ENCODE measurements at places on chromosomes 11 and 22.

- DNase-seq: no peak
Measured at GRCh38 chr11:114260483-114260882, 35.7 kb upstream of the NNMT start.

DNA sequence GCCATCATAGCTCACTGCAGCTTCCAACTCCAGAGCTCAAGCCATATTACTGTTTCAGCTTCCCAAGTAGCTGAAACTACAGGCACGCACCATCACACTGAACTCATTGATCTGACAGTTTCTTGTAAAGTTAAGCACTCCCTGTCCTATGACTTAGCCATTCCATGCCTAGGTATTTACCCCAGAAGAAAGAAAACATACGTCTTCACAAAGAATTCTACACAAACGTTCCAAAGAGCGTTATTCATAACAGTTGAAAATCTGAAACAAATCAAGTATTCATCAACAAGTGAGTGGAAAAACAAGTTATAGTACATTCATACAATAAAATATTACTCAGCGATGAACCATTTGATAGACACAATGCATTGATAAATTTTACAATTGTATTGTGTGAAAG is 7.8 kb upstream of the NLRP10 start:
- peak; percentile 87 for DNase-seq

GRCh38 chr11:70731271-70732022 is 333.1 kb downstream of the CTTN start:
- DNase-seq: no peak

GRCh38 chr22:37803639-37804351 is 3.9 kb upstream of the GCAT start:
- no peak for DNase-seq

GRCh38 chr22:31465307-31465706 is 24.3 kb downstream of the EIF4ENIF1 start:
- no peak for DNase-seq

GRCh38 chr11:35337136-35337913 is 82.0 kb downstream of the SLC1A2 start:
- peak; percentile 99 for DNase-seq

GRCh38 chr11:12318791-12319438 is 58.5 kb upstream of the PARVA start:
- no peak for DNase-seq

DNA sequence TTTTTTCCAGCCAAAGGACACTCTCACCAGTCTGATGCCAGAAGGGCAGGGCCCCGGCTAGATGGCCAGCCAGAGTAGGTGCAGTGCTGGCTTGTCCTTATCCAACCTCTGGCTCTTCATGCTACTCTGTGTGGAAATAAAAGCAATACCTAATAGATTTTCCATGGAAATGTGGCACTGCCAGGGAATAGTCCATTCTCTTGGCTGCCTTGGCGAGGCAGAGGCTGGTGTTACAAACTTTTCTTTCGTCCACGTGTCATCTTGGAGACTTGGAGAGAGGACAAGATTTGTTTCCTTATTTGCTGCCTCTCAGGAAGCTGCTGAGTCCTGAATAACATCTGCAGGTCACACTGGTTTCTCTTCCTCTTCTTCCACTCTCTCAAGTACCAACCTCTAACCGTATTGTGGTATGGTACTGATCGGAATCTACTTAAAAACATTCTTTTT is 17.2 kb upstream of the C1QTNF4 start:
- no peak for DNase-seq

All from foreskin melanocyte (primary cell).